NCI-H2107 (cell line): ENCODE measurements at places on chromosomes 13 and 19.

GRCh38 chr19:41443813-41444455 is 978 bp downstream of the ERICH4 start:
- DNase-seq = no peak

- DNase-seq = no peak
These were observed 1.4 kb upstream of the PAN3 start for GRCh38 chr13:28136916-28137315.

DNA sequence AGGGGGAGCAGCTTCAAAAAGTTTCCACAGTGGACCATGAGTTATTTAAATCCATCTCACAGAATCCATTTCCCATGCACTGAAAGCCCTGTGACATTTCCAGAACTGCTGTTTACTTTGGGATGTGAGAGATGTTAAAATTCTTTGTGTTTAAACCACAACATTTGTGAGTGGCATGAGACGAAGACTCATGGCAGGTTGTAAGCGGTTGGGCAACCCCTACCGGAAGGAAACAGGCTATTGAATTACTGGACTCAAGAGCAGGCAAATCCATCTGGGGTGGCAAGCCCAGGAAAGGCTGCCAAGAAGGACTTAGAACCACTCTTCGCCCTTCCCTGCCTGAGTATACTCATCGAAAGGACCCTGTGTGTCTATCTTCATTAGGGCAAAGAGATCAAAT is 22.3 kb upstream of the CLDN10 start:
- DNase-seq = peak; percentile 51

- no peak for DNase-seq
These were observed 29.8 kb downstream of the ADGRE2 start for GRCh38 chr19:14748601-14749000.

GRCh38 chr13:29808264-29808663 is 42.2 kb downstream of the UBL3 start:
- no peak for DNase-seq
